PC-9 (cell line): ENCODE measurements at places on chromosomes 7 and 10. TPM values are rescaled to one million over a fixed set of nuclear protein-coding genes. Genes with fewer than 3 reads are reported as not detected.

METTL27 gene
- 23.2 and 34.7 TPM in 2 replicates for total RNA-seq

GRCh38 chr10:3342771-3343170, 170.2 kb upstream of the PITRM1 start:
- no peak for DNase-seq

OR9A2 gene
- total RNA-seq: not detected in 2 replicates

DNA sequence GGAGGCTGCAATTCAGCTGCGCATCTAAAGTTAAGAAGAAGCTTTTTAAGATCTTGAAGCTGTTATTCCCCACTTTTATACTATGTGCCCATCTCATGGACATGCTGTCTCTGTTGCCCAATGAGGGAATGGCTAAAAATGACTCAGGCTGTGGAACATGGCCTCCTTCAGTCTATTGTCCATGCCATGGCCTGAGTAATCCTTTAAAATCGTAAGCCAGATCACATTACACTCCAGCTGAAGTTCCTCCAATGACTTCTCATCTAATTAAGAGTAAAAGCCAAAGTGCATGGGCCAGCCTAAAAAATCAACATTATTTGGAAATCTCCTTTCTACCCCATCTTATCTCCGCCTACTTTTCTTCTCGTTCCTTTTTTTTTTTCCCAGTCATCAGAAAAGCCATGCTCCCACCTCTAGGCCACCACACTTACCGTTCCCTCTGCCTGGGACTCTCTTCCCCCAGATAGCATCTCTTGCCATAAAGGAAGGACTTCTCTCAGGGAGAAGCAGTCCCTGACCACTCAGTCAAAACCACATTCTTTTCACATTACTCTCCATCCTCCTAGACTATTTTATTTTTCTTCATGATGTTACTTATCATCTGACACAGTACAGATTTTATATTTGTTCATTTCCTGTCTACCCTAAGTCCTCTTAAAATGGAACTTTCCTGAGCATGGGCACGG, 337.4 kb downstream of the PRPF18 start:
- DNase-seq: peak; percentile 37

DNA sequence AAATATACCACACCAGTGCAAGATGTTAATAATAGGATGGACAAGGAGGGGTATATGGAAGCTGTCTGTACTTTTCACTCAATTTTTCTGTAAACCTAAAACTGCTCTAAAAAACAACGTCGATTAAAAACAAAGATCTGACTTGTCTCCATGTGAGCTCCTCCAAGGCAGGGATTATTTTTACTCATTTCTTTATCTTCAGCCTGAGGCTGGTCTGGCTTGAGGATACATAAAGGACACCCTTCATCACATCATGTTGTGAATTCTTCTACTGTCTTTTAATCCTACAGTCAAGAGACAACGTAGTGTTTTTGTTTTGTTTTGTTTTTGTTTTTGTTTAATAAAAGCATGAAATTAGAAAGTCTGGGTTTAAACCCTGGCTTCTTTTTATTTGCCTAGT, 486.9 kb downstream of the PLXNA4 start:
- DNase-seq: no peak

DNA sequence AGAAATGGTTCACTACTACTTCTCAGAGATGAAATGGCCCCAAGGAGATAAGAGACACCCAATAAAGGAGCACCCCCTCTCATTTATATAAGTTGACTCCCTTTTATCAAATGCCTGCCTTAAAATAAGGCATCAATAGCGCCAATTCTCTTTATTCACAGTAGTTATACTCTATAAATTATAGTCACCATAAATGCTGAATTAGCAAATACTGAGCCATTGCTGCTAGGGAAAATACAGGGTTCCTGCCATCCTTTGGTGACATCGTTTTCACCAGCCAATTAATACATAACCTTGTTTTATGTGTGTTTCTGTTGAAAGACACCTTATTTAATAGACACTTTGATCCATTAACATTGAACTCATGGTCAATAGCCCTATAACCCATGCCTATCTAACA, 28.6 kb downstream of the DCLRE1C start:
- DNase-seq: no peak

NME8 gene
- not detected in 2 replicates for total RNA-seq
